Left cardiac atrium (tissue), 4 donors: ENCODE measurements at places on chromosomes 3 and 15. TPM values are rescaled to one million over a fixed set of nuclear protein-coding genes. Genes with fewer than 3 reads are reported as not detected.

Gene DUOXA2
- total RNA-seq = not detected

Gene PLCB2
- 8.4 TPM for total RNA-seq

Gene LRTM1
- total RNA-seq = not detected

Gene ZNF710
- 7.0 TPM for total RNA-seq

- DNase-seq = no peak
Observed at GRCh38 chr15:83567318-83567717, 86.6 kb upstream of the ADAMTSL3 start.

DNA sequence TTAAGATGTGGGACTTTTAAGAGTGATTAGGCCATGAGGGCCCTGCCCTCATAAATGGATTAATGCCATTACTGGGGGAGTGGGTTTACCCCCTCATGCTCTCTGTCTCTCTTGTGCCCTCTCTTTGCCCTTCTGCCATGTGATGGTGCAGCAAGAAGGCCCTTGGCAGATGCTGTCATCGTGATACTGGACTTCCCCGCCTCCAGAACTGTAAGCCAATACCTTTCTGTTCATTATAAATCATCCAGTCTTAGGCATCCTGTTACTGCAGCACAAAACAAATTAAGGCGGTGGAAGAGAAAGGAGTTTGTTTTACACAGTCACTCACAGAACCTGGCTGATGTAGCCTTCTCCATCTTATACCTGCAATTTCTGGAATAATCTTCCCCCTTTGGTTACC is 360.3 kb upstream of the TBL1XR1 start:
- no peak for DNase-seq

DNA sequence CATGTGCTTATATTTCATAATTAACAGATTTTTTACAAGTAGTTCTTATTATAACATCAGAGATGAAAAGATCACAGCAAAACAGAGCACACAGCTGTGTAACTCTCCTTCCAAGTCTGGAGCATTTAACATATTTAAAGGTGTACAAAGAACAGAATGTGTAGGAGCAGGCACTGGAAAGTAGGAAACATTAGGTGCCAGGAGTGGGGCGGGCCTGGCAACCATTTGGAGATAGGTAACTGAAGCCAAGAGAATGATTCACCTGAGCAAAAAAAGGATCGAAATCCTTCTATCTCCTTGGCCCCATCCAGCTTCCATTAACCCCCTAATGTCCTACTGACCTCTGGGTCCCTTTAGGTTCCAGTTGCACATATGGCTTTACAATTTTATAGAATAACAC is 2.3 kb upstream of the MYH15 start:
- no peak for DNase-seq

DNA sequence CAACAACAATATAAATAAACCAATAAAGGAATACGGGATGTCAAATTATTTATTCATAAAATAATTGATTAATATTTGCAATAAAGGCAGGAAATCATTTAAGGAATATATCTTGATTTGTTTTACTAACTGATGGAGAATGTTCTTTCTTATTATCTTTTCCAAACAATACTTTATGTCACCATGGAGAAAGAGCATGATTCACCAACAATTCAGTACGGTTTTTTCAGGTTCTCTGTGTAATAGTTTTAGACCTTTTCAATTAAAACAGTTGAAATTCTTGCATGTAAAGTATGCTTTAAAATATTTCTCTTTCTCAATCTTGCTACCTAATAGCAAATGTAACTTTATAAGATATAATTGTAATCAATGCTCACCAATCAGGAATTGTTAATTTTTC is 41.7 kb upstream of the MBNL1 start:
- no peak for DNase-seq

DNA sequence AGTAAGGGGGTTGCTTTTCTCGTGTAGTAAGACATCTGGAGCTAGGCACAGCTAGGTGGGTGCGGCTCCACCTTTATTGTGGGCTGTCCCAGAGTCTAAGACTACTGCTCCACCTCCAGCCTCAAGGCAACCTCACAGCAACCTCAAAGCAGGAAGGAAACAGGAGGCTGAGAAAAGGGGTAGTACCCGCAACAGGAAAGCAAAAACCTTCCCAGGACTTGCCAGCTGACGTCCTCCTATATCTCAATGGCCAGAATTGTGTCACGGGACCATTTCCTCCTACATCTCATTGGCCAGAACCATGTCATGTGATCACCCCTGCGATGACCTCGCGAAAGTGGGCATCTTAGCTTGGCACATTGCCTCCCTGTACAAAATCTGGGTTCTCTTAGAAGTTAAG is 4.3 kb upstream of the GPR160 start:
- DNase-seq = no peak

- DNase-seq = peak; percentile 36
Observed at GRCh38 chr3:187968883-187969580, 184.9 kb upstream of the LPP start.

DNA sequence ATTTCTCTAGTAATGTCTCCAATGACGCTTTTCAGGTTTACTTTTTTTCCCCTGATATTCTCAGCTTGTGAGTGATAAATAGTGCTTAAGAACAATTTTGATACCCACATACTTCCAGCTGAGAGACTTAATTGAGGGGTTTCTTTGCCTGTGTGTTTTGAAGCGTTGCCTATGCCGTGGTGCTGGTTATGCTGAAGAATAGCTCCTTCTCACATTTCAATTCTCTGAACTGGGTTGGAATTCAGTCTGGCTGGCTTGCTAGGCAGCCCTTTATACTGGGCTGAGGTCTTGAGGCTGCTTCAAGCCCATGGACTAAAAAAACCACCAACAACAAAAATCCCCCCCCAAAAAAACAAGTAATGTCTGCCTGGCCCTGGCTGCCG is 87.4 kb downstream of the CHST2 start:
- DNase-seq = no peak

- DNase-seq = no peak
Observed at GRCh38 chr3:72395776-72396311, 452.4 kb downstream of the SHQ1 start.

DNA sequence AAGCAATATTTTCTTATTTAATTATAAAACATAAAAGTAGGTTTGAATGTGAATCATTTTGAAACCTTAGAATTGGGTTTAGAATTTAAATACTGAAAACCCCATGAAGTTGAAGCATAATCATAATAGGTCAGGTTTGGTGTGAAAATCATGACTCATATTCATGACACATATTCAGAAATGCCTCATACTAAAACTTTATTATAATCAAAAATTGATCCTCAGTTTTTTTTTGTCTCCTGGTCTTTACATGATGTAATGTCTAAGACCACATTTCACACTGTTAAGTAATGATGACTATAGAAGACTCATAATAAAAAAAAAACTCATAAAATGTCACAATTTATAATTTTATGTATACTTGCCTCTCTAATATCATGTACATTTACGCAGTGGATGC is 190.4 kb downstream of the FOXP1 start:
- DNase-seq = no peak

DNA sequence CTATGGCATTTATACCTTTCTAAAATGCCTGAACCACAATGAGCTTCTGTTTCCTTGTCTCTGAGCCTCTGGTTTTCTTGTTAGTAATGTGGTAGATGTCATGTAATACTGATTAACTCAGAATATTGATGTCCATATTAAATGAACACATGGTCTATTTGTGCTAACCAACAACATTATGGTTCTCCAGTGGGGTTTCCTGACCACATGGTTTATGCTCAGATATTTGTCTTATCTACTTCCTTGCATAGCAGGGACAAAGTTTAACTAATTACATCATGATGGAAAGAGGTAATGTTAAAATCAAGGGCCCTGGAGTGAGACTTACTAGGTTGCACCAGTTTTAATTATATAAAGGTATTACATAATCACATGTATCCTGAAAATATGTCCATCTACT is 62.6 kb upstream of the SCN10A start:
- no peak for DNase-seq
